ENCODE measurements at places on chromosomes 13 and 19.
A peak's percentile ranks its signal among the peaks of the same experiment; 100 is the strongest.

GRCh38 chr19:14072535-14073260 is at the start of gene MISP3:
Gene MISP3 (plus strand): TSS chr19:14072786. CDS start chr19:14073310, 524 bp downstream.
- no peak for DNase-seq

GRCh38 chr19:18204394-18205199 is 755 bp upstream of the RAB3A start:
- DNase-seq = peak; percentile 90

- DNase-seq = no peak
These were observed 12.7 kb upstream of the SPACA6 start for GRCh38 chr19:51680474-51680873.

- no peak for DNase-seq
These were observed 2431.7 kb downstream of the PCDH9 start for GRCh38 chr13:64798422-64798821.

- no peak for DNase-seq
These were observed 119.6 kb downstream of the RFC3 start for GRCh38 chr13:33937373-33938098.

GRCh38 chr19:56333506-56333905 is 18.9 kb upstream of the ZSCAN5A start:
- DNase-seq = peak; percentile 33

GRCh38 chr13:89897681-89898080 is 1449.8 kb upstream of the MIR17HG start:
- no peak for DNase-seq

DNA sequence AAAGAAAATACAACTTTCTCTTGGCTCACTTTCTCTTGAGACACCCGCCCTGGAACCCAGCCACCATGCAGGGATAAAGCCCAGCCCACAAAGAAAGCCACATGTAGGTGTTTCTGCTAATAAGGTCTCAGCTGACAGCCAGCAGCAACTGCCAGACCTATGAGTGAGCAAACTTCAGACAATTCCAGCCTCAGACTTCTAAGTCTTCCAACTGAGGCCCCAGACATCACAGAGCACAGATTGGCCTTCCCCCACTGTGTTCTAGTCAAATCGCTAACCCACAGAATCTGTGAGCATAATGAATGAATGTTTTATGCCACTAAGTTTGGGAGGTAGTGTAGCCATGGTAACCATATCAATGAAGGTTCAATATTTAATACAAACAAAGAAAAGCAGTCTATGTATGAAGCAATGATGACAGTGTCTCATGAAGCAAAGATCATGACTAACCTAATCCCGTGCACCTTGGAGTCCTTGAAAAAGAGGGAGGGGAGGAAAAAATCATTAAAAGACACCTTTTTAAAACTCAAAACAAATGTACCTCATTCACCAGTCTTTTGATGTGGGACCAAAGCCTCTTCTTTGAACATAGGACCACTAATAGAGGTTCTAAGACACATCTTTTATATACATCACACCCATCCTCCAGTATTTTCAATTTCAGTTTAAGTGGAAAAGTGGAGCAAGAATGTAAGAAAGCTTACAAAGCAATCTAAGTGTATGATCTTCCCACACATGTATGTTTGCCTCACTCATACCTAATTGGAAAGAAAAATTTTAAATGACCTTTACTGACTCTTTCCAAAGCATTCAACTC is 6.2 kb downstream of the MRPS31 start:
- no peak for DNase-seq

- no peak for DNase-seq
These were observed 37.6 kb upstream of the C1QTNF9 start for GRCh38 chr13:24271601-24272451.

GRCh38 chr19:49869009-49869483 is 1.7 kb upstream of the PNKP start:
- DNase-seq = no peak

DNA sequence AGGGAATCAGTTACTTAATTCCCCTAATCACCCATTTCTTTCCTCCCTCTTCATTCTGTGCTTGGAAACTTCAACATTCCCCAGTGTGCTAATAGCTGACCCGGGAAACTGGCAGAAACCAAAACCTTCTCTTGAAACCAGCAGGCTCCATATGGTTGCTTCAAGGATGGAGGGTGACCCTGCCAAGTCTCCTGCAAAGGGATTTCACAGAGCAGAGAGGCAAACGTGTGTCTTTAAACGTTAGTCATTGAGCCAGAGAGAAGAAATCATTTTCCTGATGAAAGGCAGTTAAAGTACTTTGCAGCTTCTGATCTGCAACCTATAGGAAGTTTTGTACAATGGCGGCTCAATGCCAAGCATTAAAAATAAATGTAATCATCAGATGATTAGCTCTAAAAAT is 220.9 kb downstream of the POU4F1 start:
- no peak for DNase-seq

- peak; percentile 65 for DNase-seq
These were observed 1.4 kb downstream of the RASA3 start for GRCh38 chr13:114130837-114131582.

DNA sequence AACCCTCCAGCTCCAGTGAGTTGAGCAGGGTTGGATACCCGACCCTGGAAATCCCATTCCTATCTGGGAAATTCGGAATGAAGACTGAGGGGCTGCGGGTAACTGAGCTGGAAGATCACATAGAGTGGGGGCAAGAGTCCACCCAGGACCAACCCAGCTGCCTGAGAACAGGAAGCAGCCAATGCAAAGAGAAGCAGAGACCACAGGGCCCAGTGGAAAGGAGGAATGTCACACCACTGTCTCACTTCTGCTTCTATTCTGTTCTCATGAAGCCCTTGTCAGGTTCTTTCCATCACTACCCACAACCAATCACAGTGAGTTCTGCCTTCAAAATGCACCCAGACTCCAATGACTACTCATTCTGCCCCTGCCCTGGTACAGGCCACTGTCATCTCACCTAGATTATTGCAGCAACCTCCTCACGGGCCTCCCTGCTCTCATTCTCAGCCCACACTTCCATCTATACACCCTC is 15.3 kb downstream of the DYRK1B start:
- DNase-seq = no peak

DNA sequence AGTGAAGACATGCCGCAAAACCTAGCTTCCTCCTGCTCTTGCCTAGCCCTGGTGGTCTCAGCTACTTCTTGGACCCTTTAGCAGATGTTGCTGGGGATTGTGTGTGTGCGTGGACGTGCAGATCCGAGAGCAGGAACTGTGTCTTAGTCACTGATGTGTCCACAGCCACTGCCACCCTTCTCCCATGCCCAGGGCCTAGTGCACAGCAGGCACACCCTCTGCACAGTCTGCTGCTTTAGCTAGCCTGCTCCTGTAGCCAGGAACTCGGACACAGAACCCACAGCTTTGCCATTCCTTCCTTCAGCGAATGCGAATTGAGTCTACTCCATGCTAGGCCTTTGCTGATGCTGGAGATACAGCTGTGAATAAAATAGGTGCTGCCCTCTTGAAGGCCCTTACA is 2.3 kb downstream of the CLPTM1 start:
- no peak for DNase-seq

DNA sequence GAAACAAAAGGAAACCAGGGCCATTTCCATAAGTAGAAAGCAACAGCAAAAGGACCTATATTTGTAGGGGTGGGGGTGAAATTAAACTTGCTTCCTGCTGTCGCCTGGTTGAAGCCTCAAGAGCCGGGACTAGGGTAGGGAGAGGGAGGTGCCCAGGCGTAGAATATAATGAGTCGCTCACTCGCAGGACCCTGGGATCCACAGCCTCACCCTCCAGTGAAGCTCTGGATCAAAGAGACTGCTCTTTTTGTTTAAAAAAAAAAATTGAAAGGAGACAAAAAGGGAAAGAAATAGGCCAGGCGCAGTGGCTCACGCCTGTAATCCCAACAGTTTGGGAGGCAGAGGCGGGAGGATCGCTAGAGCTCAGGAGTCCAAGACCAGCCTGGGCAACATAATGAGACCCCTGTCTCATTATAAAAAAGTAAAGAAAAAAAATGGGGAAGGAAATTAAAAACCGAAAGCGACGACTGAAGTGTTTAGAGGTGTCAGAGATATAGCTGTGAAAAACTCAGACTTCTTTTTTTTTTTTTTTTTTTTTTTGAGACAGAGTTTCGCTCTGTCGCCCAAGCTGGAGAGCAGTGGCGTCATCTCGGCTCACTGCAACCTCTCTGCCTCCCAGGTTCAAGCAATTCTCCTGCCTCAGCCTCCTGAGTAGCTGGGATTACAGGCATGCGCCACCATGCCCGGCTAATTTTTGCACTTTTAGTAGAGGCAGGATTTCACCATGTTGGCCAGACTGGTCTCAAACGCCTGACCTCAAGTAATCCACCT is 10.9 kb upstream of the ADGRE5 start:
- no peak for DNase-seq

DNA sequence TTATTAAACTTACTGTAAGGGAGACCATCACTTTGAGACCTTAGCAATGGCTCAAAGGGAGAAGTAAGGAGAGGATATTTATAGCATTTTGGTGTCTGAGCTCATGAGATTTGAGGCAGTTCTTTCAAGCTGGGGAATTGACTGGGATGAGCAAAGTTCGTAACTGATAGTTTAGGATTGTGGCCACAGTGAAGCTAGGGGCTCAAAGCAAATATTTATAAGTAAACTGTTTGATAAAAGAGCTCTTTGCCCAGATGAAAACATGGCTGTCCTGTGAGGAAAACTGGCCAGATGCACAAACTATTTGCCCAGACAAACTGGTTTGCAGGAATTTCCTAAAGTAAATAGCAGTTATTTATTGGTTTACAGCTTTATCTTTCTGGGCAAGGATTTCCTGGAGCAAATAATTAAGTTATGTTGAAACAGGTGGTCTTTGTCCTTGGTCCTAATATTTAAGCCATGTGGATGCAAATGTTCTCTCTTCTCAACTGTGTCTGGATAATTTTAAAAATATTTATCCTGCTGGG is 59.7 kb upstream of the TMTC4 start:
- DNase-seq = no peak

DNA sequence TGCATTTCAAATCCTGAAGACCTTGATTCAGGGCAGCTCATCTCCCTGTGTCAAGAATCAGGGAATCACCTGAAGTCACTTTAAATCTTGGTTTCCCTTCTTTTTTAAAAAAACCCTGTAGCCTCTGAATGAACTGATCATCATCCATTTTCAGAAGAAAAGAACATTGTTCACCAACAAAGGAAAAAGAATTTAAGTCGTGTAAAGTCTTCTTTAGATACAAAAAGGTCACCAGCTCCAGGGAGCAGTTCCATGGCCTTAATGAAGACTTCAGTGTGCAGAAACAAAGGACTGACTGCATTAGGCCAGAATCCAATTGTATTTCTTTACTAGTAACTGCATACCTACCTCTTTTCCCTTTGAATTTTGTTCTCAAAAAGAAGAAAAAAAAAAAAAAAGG is 245.0 kb downstream of the ABCC4 start:
- DNase-seq = no peak

- no peak for DNase-seq
These were observed 17.3 kb downstream of the ZNF229 start for GRCh38 chr19:44430956-44431355.
